ENCODE measurements at places on chromosomes 7 and 10. TPM values are rescaled to one million over a fixed set of nuclear protein-coding genes. Genes with fewer than 3 reads are reported as not detected.

The A1CF gene
- polyA plus RNA-seq = under 0.01 TPM

The NUPR2 gene
- 1.6 TPM for polyA plus RNA-seq

The MNX1 gene
- not detected for polyA plus RNA-seq

The ASCC1 gene
- polyA plus RNA-seq = 9.0 TPM

The PLXDC2 gene
- 11.8 TPM for polyA plus RNA-seq

The RET gene
- polyA plus RNA-seq = 0.33 TPM

The ZNF727 gene
- polyA plus RNA-seq = 0.12 TPM

The CPA4 gene
- polyA plus RNA-seq = 0.65 TPM

The SMC3 gene
- polyA plus RNA-seq = 17.5 TPM

The SLC26A5 gene
- 0.06 TPM for polyA plus RNA-seq

The CPEB3 gene
- 1.1 TPM for polyA plus RNA-seq

The CTBP2 gene
- 51.6 TPM for polyA plus RNA-seq

The PTN gene
- polyA plus RNA-seq = 1.0 TPM

The OR6V1 gene
- not detected for polyA plus RNA-seq

The SCART1 gene
- polyA plus RNA-seq = 0.69 TPM

The ITPRID1 gene
- polyA plus RNA-seq = 0.03 TPM

The RASSF4 gene
- 19.5 TPM for polyA plus RNA-seq

The PRR15 gene
- polyA plus RNA-seq = 7.0 TPM
